Inflammatory macrophage (primary cell): ENCODE measurements at places on chromosomes 7 and 10.

GRCh38 chr10:76721891-76722505 is 915.6 kb downstream of the KCNMA1 start:
- no peak for DNase-seq

GRCh38 chr10:53664282-53665019 is 891.9 kb upstream of the MBL2 start:
- DNase-seq = no peak

DNA sequence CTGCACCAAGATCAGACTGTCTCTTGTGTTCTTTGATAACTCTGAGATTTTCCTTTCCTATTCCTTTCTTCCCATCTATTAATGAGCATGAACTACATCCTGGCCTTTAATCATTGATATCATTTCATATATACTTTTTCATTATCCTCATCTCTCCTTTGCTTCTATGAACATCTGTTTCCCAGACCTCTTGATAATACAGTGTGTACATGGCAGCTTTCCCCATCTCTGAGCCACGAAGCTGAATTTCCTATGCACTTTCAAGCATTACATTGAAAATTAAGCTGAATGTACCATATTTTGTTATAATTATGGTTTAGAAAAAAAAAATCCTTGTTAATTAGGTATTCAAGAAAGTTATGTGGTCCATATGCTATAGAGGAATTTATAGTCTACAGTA is 60.9 kb upstream of the CREB5 start:
- no peak for DNase-seq

- DNase-seq = no peak
These were observed 57.8 kb downstream of the EBLN1 start for GRCh38 chr10:22159979-22160378.

DNA sequence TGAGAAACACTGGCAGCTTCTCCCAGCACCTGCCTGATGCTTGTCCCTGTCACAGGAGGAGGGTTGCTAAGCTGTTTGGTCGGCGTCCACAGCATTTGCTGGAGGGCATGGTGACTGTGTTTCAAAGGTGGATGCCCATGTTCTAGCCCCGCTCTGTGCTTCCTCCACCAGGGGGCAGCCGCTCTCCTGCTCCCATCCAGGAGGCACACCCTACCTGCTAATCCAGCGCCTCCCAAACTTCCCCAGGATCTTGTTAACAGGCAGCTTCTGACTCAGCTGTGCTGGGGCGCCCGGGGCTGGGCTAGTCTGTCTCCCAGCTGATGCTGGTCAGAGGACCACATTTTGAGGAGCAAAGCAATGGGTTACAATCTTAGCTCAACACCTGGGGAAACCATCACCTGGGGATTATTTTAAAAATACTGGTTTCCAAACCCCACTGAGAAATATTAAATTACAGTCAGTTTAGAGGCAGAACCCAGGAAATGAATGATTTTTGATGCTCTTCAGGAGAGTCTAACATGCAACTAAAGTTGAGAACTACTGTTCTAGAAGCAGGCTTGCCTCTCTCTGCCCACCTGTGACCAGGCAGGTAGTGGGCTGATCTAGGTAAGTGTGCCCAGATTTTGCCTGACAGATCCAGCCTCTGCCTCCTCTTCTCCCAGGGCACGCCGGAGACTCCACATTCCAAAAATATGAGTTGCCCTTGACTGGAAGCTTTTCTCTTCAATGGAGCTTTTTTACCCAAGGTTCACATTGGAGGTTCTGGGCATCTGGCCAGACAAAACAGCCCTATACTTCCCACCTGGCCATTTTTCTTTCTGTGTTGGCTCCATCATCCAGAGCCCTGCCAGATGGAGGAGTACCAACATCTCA is 92.7 kb upstream of the GPR26 start:
- peak; percentile 27 for DNase-seq

DNA sequence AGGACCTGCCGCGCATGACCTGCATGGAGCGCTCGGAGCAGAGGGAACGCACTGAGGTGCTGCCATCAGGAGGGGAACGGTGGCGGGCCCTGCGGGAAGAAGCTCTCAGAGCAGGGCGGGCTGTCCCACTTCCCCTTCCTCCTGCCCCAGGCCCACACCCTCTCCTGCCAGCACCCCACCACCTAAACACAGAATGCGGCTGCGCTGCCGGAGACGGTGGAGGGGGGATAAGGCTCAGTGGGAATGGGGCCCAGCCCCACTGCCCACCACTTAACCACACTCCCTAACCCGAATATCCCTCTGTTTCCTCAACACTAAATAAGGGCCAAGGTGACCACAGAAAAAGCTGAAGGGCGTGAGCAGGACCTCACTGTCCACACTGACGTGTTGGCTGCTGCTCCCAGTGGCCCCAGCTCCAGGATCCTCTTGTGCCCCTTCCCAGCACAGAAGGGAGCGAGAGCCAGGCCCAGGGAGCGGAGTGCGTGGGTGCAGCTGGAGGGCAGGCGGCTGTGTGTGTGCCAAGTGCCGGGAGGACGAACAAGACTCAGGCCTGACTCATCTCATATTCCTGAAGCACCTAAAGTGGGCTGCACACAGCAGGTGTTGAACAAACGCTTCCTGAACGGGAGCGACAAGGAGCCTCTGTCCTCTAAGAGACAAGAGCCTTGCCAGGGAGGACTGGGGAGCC is 116.8 kb downstream of the MAD1L1 start:
- DNase-seq = no peak

DNA sequence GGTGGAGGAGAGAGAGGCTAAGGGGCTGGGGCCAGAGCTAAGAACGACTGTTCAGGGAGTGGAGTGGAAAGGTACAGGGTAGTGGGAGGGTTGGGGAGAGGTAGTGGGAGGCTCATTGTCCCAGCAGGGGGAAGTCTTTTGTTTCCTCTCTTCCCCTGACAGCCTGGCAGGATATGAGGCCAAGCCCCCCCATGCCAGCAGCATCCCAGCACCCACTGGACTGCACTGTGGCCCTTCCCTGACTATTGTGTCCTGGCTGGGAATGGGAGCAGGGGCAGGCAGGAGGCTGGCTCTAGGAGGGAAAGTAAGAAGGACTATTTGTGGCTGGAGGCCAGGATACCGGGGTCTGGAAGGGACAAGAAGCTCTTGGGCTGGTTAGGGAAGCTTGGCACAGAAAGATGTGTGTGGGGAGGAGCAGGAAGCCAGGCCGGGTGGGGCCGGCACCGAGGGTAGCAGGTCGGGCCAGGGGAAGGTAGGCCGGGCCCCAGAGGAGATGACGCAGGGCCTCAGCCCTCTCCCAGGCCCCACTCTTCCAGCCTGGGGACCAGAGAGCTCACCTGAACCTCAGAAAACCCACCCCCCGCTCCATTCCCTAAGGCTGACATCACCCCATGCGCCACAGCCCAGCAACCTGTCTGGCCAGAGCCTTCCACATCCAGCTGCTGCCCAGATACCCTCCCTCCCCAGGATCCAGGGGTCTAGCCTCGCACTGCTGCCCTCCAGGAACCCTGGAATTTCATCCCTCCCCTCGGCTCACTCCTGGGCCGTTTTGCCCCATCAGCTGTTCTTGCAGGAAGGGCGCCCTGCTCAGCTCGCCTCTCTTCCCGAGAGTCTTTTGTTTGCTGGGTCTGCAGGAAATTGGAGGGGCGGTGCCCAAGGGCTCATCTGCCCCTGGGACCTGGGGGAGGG is 8.8 kb upstream of the EPHB4 start:
- DNase-seq = no peak

DNA sequence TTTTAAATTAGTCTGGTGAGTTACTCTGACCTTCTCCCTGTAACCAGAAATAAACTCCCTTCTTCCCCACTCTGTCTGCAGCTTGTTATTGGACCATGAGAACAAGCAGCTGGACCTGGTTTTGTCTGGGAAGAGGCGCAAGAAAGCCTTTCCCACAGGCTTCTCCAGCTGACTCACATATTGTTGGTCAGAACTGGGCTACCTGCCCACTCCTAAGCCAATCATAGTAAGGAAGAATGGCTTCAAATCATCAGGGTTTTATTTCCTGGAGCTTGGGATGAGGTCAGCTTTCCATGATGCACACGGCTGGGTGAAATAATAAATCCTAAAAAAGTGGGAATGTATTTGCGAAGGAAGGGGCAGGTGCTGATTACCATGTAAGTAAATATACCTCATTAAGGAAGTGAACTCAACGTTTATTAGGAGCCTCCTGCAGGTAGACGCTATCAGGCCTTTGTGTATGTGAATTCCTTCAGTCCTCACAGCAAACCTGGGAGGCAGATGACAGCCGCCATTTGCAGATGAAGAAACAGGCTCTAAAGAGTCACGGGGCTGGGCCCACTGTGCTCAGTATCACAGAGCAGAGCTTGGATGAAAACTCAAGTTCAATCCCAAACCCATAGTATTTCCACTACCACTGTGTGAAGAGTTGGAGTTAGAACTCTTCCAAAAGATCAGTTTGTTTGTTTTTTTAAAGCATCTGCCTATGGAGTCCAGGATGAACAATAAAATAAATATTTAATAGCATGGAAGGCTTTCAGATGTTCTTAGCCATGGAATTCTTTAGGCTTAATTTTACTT is 32.8 kb downstream of the IL15RA start:
- DNase-seq = no peak

- no peak for DNase-seq
These were observed 42.0 kb downstream of the MYL10 start for GRCh38 chr7:101586906-101587677.

DNA sequence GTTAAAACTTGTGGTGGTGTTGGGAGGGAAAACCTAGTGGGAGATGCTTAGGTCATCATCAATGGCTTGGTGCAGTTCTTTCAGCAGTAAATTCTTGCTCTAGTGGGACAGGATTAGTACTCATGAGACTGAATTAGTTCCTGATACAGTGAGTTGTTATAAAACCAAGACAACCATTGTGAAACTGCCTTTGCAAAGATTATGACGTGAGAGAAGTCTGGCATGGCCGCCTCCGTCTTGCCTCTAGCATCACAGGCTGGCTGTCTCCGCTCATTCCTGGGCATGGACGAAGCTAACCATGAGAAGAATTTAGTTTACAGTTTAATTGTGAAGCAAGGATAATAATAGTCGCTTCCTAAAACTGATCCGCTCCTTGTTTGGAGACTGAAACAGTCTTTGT is 186.4 kb downstream of the KIF20B start:
- DNase-seq = peak; percentile 87

DNA sequence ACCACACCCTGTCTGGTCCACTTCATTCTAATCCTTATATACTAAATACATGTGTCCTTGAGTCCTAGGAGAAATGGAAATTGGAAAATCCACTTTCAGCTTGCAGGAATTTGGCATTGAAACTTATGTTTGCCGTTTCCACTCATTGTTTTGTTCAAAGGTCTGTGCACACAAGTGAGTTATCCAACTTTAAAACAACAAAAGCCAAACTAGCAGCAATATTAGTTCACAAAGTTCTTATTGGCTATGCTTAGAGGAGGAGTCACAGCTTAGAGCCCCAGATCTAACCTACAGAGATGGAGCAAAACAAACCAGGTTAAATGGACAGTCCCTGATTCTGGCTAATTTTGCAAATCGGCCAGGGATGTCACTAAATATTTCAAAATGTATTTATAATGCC is 44.6 kb upstream of the AFAP1L2 start:
- no peak for DNase-seq

- peak; percentile 1 for DNase-seq
These were observed 56.2 kb downstream of the CUL1 start for GRCh38 chr7:148754912-148755311.

- DNase-seq = no peak
These were observed 17.2 kb upstream of the MNX1 start for GRCh38 chr7:157027568-157028198.

DNA sequence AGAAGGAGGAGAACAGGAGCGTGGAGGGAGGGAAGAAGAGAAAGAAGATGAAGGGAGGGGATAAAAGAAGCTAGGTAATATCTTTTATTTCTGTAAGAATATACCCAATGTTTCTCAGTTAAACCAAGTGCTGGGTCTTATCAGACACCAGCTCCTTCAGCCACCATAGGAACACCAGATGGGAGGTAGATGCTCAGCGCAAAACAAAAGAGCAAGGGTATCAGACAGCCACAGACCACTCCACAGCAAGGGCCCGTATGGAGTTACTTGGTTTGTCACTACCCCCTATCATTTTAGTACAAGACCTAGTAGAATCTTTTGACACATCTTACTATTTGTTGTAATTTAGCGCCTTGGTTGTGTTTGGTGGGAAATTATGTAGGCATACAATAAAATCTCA is 65.9 kb upstream of the FAM133B start:
- no peak for DNase-seq

- no peak for DNase-seq
These were observed 39.1 kb downstream of the TASOR2 start for GRCh38 chr10:5723692-5724091.

- DNase-seq = no peak
These were observed 7.2 kb downstream of the RBM17 start for GRCh38 chr10:6095810-6096570.

GRCh38 chr7:44849259-44849884 is 1.5 kb upstream of the H2AZ2 start:
- no peak for DNase-seq

GRCh38 chr7:24477398-24478136 is 95.7 kb upstream of the PALS2 start:
- no peak for DNase-seq

GRCh38 chr7:90777465-90777864 is 181.3 kb downstream of the CDK14 start:
- DNase-seq = no peak

DNA sequence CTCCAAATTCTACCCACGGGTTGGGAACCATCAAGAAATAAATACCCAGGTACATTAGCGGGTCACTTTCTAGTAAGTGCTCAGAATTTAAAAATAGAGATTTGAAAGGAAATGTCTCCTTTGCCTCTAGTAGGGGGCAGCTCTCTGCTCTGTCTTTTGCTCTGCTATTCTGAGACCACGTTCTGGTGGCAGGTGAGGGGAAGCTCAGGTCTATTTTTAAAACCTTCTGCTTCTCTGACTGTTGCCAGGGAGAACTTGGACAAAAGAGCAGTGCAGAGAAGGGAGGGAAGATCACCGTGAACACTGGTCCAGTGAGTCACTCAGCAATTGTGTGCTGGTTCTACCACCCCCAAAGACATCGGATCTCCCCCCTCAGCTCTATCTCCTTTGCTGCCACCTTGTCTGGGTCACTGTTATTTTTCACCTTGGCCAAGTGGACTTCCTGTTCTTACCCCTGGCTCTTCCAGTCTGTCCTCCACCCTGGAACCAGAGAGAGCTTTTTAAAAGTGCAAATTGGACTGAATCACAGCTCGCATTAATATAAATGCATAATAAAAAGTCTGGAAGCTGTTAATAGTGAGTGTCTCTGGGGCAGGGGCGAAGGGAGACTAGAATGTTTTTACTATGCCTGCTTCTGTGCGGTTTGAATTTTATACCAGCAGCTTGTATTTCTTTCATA is 72.4 kb upstream of the LOXL4 start:
- no peak for DNase-seq

- peak; percentile 68 for DNase-seq
These were observed 315.7 kb downstream of the TNS3 start for GRCh38 chr7:47266131-47266706.

- DNase-seq = no peak
These were observed 16.1 kb upstream of the CUZD1 start for GRCh38 chr10:122861711-122862161.

DNA sequence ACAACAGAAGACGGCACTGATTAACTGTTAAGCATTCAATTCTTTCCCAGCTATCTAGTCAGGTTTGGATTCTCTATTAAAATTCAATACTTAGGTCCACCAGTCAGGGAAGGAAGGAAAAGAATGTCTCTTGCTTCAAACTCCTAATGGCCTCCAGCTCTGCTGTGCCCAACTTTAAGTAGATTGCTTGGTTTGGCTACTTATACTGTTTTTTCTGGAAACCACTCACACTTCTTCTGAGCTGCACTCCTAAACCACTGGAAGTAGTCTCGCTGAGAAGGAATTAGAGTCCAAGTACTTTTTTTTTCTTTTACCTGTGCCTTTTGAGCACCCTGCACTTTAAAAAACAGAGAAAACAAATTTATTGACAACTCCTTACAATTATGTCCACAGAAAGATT is 26.7 kb upstream of the COL1A2 start:
- DNase-seq = no peak
